ENCODE measurements at places on chromosomes 4 and X.

GRCh38 chr4:188432328-188432727 is 293.1 kb downstream of the TRIML1 start:
- DNase-seq = no peak

DNA sequence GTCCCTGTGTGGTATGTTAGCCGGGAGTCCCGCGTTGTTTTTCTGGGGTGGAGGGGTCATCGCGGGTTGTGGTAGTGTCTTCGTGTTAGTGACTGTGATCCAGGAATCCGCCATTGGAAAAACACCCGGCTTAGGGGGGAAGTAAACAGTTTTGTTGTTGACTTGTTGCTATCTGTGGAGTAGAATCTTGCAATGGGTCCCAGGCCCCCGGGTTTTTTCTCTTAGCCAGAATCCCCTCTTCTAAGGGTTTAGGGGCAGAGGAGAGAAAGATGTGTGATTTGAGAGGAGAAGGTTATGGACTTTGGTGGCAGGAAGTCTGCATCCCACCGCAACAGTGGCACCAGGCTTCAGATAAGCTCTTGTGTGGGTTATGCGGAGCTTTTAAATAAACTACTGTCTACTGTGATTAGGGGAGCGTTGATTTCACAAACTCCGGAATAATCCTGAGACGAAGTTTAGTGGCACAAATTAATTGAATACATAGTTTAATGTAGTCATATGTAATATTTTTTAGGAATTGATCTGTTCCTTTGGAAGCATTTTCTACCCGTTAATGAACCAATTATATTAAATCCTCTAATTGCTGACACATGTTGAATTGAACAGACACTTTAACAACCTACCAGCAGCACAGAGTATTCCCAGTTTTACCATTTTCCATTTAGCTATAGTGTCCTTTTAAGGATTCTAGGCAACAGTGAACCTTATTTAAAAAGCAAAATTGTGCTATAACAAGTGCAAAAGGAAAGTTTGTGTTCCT is 1.4 kb downstream of the DDX3X start:
- peak; percentile 7 for DNase-seq

GRCh38 chr4:32417113-32417704 is 1697.0 kb downstream of the PCDH7 start:
- no peak for DNase-seq

DNA sequence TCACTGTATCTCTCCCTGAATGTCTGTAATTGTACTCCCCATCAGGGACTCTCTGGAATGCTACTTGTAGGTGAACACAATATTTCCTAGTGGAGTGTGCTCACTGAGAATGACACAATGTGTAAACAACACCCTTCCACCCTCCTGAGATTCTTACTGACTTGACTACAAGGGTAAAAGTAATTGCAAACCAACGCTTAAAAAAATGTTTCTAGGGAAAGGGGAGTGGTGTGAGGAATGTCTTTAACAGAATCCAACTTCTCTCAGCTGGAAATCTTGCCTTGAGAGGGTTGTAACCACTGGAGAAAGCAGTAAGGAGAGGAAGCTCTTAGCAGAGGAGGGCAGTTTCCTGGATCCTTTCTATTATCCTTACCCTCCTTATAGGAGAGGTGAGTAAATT is 5.1 kb upstream of the RAPGEF2 start:
- DNase-seq = no peak

DNA sequence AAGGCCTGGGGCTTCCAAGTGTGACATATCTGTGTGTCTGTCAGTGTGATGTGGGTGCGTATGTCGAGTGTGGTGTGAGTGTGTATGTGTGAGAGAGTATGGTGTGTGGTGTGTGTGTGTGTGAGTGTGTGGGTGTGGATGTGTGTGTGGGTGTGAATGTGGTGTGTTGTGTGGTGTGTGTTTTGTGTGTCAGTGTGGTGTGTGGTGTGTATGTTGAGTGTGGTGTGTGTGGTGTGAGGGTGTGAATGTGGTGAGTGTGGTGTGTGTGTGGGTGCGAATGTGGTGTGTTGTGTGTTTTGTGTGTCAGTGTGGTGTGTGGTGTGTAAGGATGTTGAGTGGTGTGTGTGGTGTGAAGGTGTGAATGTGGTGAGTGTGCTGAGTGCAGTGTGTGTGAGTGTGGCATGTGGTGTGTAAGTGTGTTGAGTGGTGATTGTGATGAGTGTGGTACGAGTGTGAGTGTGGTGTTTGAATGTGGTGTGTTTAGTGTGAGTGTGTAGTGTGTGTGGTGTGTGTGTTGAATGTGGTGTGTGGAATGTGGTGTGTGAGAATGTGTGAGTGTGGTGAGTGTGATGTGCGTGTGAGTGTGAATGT is 61.6 kb upstream of the SORCS2 start:
- no peak for DNase-seq

- no peak for DNase-seq
These were observed 19.4 kb upstream of the TSPAN5 start for GRCh38 chr4:98677799-98678198.

- DNase-seq = no peak
These were observed 1420.2 kb downstream of the PCDH18 start for GRCh38 chr4:136112116-136112515.

GRCh38 chrX:50988649-50989048 is 78.1 kb downstream of the BMP15 start:
- peak; percentile 21 for DNase-seq

GRCh38 chr4:175453456-175453855 is 358.6 kb downstream of the GPM6A start:
- DNase-seq = no peak

DNA sequence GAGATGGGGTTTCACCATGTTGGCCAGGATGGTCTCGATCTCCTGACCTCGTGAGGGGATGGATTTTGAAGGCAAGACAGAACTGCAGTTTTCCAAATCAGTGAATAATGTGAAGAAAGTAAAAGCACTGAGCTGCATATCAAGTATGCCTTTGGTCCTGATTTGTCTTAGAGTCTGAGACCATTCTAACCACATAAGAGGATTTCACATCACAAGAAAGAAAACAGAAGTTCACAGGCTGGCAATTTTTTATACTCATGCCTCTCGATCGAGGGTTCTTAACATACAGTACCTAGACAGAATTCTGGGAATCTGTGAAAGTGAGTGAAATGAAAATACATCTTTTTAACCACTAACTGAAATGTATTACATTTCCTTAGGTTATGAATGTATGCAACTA is 23.3 kb downstream of the CHIC2 start:
- no peak for DNase-seq

- DNase-seq = peak; percentile 76
These were observed 72.9 kb upstream of the STIM2 start for GRCh38 chr4:26787461-26788340.
